Ovary (tissue), 10 donors: ENCODE measurements at places on chromosomes 1 and 21. TPM values are rescaled to one million over a fixed set of nuclear protein-coding genes. Genes with fewer than 3 reads are reported as not detected.

TPTE gene
- not detected for total RNA-seq

RPTN gene
- not detected for total RNA-seq

NEGR1 gene
- total RNA-seq, result 10.3 TPM

DNA sequence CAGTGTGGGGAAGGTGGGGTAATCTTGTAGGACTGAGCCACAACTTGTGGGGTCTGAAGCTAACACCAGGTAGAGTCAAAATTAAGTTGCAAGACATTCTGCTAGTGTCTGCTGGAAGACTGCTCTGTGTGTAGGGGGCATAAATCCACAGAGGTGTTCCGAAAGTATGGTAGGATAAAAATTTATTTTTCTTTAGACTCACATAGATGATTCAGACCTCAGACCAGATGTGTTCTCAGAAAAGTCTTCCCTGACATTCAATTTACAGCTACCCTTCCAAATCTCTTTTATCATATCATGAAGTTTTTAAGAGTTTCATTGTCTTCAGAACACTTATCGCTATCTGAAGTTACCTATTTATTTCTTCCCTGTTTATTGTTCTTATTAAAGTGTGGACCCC lies 21.3 kb downstream of the DUSP10 start:
- no peak overlapping the region for H3K27ac ChIP-seq
- no peaks in the 10 kb centered on the region for H3K27me3 ChIP-seq
- DNase-seq, result no peak
- no peaks in the 10 kb centered on the region for H3K36me3 ChIP-seq
- no peak overlapping the region for H3K4me3 ChIP-seq

GRCh38 chr1:69836971-69837636 lies 269.4 kb downstream of the LRRC7 start:
- no peaks in the 10 kb centered on the region for H3K4me1 ChIP-seq
- H3K36me3 ChIP-seq, result no peaks in the 10 kb centered on the region
- no peak overlapping the region for H3K27ac ChIP-seq
- DNase-seq, result no peak

DNA sequence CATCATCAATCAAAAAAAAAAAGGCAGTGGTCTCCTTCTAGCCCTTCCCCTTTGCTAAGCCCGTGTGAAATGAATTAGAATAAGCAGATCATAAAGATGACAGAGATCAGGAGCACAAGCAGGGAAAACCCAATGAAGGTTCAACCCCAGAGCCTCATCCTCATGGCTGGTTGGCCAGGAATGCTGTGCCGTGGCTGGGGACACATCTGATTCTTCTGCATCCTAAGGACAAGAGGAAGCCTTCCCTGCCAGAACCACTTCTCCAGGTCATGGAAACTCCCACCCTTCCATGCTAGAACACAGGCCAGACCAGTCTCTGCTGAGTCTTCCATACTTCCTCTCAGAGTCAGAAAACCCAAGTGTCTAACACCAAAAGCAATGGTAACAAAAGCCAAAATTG lies 81.1 kb downstream of the CSMD2 start:
- no peaks in the 10 kb centered on the region for H3K27me3 ChIP-seq
- DNase-seq, result no peak
- no peaks in the 10 kb centered on the region for H3K4me1 ChIP-seq
- H3K27ac ChIP-seq, result no peak overlapping the region

- DNase-seq, result no peak
- peaks cover 3% of the 10 kb centered on the region for H3K4me1 ChIP-seq
- H3K27ac ChIP-seq, result no peak overlapping the region
- no peaks in the 10 kb centered on the region for H3K27me3 ChIP-seq
- no peak overlapping the region for H3K4me3 ChIP-seq
- no peaks in the 10 kb centered on the region for H3K36me3 ChIP-seq
These were observed 7.5 kb downstream of the NRIP1 start for GRCh38 chr21:15057285-15057684.

- no peaks in the 10 kb centered on the region for H3K27me3 ChIP-seq
- no peak overlapping the region for H3K27ac ChIP-seq
- no peaks in the 10 kb centered on the region for H3K36me3 ChIP-seq
- no peak overlapping the region for H3K4me3 ChIP-seq
These were observed 165.7 kb downstream of the NCAM2 start for GRCh38 chr21:21163904-21164303.

DNA sequence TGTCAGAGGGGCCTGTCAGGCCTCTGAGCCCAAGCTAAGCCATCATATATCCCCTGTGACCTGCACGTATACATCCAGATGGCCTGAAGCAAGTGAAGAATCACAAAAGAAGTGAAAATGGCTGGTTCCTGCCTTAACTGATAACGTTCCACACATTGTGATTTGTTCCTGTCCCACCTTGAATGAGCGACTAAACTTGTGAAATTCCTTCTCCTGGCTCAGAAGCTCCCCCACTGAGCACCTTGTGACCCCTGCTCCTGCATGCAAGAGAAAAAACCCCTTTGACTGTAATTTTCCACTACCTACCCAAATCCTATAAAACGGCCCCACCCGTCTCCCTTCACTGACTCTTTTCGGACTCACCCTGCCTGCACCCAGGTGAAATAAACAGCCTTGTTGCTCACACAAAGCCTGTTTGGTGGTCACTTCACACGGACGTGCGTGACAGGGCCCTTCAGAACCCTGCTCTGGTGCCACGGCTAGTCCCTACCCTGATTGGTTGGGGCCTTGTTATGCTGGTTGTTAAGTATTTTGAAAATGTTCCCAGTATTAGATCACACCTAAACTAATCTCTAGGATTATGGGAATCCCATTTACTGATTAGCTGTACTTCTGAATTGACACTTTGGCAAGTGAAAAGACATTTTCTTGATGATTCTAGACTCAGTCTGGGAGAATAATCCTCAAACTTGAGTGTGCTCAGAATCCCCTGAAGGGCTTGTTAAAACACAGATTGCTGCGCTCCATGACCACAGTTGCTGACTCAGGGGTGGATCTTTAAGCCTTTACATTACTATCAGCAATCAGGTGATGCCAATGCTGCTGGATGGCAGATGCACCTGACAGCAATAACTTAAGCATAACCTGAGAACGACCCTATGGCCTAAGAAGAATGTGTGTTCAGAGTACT lies 28.8 kb upstream of the SPATA6 start:
- no peak for DNase-seq
- no peaks in the 10 kb centered on the region for H3K36me3 ChIP-seq
- H3K4me1 ChIP-seq, result no peaks in the 10 kb centered on the region
- no peak overlapping the region for H3K4me3 ChIP-seq

GRCh38 chr1:66480162-66480561 lies 53.8 kb upstream of the SGIP1 start:
- H3K27me3 ChIP-seq, result no peaks in the 10 kb centered on the region
- H3K4me1 ChIP-seq, result no peaks in the 10 kb centered on the region
- no peak overlapping the region for H3K4me3 ChIP-seq
- no peak for DNase-seq

DNA sequence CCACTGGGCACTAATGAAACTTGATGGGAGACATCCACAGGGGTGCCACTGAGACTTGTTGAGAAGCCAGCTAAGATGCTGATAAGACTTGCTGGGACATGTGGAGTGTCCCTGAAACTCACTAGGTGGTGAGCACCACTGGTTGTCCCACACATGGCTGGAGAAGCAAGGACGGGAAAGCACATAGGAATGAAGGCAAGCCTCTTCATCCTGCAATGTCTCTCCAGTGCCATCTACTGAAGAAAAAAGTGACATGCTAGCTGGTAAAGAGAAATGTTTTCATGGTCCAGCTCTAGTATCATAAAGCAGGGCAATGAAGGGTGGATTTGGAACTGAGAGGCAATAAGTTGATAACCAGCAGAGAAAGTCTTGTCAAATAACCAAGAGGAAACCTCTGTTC lies 283.0 kb downstream of the PAPPA2 start:
- DNase-seq, result no peak
- H3K4me1 ChIP-seq, result no peaks in the 10 kb centered on the region
- no peaks in the 10 kb centered on the region for H3K36me3 ChIP-seq
- H3K4me3 ChIP-seq, result no peak overlapping the region

- no peaks in the 10 kb centered on the region for H3K4me1 ChIP-seq
- no peaks in the 10 kb centered on the region for H3K36me3 ChIP-seq
- no peak for DNase-seq
- no peaks in the 10 kb centered on the region for H3K27me3 ChIP-seq
- H3K4me3 ChIP-seq, result no peak overlapping the region
These were observed 248.5 kb downstream of the USP25 start for GRCh38 chr21:15978215-15978738.

GRCh38 chr1:50371749-50372148 lies 51.5 kb downstream of the DMRTA2 start:
- DNase-seq, result no peak
- no peak overlapping the region for H3K27ac ChIP-seq
- no peak overlapping the region for H3K4me3 ChIP-seq
- H3K36me3 ChIP-seq, result no peaks in the 10 kb centered on the region
